Mesendoderm (in vitro differentiated cells): ENCODE measurements at places on chromosomes 6 and 20.

DNA sequence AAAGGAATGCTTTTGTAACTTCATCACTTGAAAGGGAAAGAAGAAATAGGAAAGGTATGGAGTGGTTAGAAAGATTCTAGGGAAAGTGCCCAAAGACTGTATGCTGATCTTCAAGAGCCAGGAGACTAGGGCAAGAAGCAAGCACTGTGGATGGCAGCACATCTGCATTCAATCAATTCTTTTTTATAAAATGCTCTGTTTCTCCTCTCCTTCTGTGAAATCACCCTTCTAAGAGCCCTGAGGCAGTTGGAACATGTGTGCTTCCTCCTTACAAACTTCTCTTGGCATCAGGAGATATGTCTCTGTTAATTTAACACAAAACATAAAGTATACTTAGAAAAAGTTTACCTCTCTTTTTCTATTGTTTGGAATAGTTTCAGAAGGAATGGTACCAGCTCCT, 1162.2 kb upstream of the GJE1 start:
- no peak for DNase-seq

GRCh38 chr6:134093007-134093573, 40.7 kb upstream of the SLC2A12 start:
- DNase-seq = no peak

DNA sequence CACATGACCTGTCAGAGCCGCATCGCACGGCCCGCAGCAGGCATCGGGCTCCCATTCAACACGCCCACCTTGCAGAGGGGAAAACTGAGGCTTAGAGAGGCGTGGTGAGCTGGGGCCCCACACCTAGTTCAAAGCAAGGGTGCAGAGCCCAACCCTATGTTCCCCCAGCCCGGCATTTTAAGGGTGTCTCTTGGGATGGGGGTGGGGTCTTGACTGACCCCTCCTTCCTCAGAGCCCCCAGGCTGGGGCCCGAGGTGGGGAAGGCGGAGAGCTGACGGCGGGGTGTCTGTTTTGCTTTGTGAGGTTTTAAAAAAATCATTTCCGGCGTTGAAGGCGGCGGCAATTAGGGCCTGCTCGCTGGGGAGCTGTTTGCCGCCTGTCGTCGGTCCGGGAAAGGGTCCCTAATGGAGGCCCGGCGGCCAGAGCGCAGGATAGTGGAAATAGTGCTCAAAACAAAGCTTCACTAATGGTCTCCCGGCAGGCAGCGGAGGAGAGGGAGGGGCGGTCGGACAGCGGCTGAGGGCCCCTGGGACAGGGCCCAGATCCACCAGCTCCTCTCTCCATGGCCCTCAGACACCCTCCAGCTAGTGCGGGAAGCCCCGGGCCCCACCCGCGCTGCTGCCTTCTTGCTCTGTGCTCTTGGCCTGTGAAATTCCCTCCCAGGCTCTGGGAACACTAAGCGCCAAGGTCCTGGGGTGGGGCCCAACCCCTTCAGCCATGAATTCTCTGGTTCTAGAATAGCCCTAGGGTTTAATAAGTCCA, 11.9 kb downstream of the VSTM2L start:
- peak; percentile 90 for DNase-seq

- DNase-seq = no peak
Measured at GRCh38 chr6:47358440-47359225, 48.9 kb upstream of the TNFRSF21 start.

GRCh38 chr6:25165800-25166199, 113.4 kb upstream of the CARMIL1 start:
- DNase-seq = no peak

GRCh38 chr6:1766654-1767053, 156.9 kb downstream of the FOXC1 start:
- no peak for DNase-seq

- no peak for DNase-seq
Measured at GRCh38 chr6:72631480-72631879, 9.6 kb downstream of the KCNQ5 start.

DNA sequence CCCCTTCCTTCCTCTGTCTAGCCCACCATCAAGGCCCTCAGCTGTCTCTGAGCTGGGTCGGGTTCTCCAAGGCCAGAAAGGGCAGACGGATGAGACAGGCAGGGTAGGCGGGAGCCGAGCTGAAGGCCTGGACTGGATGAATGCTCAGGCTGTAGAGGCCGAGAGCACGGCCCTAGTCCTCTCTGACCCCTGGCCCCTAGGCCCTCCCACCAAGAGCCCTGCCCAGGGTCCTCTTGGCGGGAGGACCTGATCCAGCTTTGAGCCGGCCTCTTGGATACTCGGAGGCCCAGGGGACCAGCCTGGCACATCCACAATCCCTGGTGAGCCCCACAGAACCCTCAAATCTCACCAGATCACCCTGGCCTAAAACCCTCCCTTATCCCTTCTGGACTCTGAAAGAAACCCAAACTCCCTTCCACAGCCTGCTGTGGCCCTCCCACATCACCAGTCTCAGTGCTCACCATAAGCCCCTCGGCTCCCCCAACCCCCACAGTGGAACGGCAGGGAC, 8.2 kb downstream of the ADISSP start:
- DNase-seq = no peak

DNA sequence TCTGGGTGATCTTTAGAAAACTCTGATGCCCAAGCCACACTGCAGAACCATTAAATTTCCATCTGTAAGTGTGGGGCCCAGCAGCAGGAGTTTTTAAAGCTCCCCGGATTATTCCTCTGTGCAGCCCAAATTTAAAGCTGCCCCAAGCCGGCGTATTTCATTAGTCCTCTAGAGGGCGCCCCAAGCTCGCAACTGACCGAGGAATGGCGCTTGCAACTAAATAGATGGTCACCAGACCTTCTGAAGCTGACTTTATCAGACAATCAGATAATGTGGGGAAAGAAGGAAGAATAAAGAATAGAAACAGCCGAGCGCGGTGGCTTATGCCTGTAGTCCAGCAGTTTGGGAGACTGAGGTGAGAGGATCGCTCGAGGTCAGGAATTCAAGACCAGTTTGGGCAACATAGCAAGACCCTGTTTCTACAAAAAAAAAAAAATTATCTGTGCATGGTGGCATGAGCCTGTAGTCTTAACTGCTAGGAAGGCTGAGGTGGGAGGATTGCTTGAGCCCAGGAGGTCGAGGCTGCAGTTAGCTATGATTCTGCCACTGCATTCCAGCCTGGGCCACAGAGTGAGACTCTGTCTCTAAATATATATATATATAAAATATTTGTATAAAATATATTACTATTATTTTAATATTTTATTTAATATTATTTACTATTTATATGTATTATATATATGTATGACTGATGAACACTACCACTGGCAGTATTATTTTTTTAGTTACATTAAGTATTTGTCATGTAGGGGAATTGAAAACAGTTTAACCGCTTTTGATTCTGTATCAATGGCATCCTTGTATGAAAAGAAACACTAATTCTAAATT, 56.0 kb downstream of the OTOR start:
- peak; percentile 80 for DNase-seq
